ENCODE measurements at places on chromosomes 16 and 17.

DNA sequence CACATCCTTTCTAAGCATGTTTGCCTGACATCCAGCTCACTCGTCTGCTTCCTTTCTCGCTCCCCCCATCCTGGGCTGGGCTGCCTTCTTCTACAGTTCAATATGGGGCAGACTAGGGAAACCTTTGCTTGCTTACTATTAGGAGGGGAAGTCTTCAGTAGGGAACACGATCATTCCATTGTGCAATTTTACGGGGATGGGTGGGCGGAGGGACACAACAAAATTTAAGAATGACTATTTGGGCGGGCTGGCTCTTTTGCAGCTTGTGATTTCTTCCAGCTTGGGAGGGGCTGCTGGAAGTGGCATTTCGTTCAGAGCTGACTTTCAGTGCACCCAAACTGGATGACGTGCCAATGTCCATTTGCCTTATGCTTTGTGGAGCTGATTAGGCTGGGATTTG, 25.4 kb downstream of the PCTP start:
- no peak for DNase-seq

DNA sequence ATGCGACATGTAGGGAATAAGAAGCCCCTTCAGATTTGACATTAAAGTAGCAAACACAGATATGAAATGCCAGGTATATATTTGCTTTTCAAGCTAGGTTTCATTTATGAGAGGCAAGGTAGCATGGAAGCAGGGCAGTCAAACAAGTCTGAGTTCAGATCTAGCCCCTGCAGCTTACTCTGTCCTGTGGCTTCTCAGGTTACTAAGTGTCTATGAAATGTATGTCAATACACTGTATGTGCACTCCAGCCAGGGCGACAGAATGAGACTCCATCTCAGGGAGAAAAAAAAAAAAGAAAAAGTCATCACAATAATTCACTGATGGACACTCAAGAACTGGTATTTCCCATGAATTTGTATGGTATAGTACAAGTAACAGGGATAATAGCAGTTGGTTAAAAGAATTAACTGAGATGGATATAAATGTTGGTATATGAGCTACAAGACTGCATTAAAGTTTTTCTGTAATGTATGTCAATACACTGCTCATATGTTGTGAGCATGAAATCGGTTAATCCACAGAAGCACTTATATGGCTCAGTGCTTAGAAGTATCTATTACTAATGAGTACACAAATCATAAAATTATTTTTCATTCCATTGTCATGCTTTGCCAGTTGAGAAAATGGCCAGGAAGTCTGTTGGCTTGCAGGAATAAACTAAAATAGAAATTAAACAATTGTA, 2.9 kb upstream of the WSB1 start:
- DNase-seq, result no peak

- no peak for DNase-seq
These were observed 3.3 kb upstream of the CA7 start for GRCh38 chr16:66840883-66841282.

- DNase-seq, result no peak
These were observed 7.6 kb downstream of the RHBDF2 start for GRCh38 chr17:76493505-76494167.

- DNase-seq, result peak; percentile 63
These were observed 18.5 kb upstream of the ALDH3A1 start for GRCh38 chr17:19766421-19767270.

DNA sequence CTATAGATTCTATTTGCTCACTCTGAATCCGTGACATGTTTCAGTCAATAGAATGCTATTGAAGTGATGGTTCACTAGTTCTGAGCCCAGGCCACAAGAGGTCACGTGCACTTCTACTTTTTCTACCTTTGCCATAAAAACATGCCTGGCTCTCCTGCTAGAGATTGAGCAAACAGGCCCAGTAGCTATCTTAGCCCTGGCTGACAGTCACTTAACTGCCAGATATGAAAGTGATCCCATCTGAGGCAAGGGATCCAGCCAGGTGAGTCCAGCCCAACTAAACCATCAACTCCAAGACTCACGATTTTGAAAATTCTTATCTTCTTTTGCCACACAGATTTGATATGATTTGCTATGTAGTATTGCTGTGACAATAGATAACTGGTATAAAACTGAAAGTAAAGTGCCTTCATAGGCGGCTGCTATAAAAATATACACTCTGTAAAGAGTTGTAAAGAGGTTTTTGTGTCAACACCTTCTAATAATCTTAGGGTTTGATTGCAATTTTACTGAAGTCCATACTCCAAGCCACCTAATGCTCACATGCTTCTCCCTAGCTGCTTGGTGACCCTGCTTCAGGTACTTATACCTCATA, 937.7 kb upstream of the SOX9 start:
- no peak for DNase-seq

- no peak for DNase-seq
These were observed 630 bp downstream of the ESRP2 start for GRCh38 chr16:68235108-68235886.

DNA sequence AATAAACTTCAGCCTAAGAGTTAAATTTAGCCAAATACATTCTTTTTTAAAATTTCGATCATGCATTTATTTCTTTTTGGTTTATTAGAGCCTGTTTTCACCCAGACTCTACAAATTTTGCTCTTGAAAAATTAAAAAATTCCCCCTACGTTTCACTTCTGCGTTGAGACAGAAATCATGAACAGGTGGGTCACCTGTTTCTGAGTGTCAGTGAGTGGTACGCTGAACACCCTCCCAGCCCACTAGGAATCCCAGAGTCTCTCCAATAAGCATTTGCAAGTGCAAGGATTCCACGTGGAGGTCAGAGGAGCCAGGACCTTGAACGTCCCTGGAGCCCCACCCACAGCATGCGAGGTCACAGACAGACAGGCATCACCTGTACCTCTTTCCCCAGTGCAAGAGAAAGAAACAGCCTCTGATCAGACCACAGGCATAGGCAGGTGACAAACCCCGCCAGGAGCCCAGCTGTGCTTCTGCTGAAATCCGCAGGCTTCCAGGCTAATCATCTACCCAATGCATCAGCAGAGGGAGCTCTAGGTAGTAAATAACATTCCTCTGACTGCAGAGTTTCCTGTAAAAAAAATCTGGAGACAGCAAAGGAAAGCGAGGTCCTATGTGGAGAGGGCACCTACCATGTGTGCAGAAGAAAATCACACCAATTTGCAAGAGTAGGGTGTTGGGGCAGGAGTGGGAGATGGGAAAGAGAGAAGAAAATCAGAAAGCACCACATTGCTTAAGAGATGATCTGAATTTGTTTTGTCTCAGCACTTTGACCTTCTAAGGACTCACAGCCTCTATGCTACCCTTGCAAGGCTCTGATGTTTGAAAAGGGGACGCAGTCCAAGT, 5.9 kb upstream of the XYLT1 start:
- DNase-seq, result peak; percentile 63

- DNase-seq, result peak; percentile 0
These were observed 483.1 kb upstream of the ERCC4 start for GRCh38 chr16:13436641-13437412.

DNA sequence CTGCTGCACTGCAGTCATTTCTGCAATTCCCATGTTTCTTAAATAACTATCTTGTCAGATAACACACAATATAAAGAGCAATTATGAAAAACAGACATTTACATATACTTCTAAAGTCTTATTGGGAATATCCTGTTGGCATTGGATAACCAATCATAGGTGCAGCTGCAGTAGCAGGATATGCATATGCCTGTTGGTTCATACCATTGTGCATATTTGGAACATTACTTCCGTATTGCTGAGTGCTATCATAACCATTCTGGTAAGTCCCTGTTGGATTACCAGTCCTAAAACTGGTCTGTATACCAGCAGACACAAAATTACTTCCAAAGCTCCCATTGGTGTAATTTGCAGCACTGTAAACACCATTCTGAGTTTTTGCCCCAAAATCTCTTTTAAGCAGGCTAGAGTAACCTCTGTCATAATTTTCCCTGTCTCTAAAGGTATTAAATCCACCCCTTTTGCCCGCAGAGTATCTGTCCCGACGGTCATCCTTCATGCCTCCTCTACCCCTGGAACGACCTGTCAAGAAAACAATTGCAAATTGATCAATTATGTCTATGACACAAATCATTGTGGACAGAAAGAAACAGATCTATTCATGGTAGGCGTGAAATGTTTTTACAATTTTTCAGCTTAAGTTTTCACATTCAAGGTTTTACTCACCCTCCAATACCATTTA, 3.1 kb upstream of the POLG2 start:
- DNase-seq, result peak; percentile 44

- no peak for DNase-seq
These were observed 252.9 kb upstream of the RPL38 start for GRCh38 chr17:73950593-73950914.

DNA sequence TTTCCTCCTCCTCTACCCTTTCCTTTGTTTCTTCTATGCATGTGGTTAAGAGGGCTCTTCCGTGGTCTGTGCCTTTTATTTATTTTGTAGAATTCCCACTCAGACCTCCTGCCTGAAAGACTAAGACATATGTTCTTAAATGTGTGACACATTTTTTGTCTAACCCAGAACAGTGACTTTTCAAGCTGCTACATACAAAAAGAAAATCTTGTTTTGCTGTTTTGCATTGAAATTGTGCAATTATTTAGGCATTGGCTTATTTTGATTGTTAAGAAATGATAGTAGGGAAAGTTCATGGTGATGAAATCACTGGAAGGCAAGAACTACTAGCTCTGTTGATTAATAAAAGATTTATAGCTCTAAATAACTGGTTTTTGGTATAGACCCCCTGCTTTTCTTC, 76.8 kb downstream of the TUBD1 start:
- no peak for DNase-seq

DNA sequence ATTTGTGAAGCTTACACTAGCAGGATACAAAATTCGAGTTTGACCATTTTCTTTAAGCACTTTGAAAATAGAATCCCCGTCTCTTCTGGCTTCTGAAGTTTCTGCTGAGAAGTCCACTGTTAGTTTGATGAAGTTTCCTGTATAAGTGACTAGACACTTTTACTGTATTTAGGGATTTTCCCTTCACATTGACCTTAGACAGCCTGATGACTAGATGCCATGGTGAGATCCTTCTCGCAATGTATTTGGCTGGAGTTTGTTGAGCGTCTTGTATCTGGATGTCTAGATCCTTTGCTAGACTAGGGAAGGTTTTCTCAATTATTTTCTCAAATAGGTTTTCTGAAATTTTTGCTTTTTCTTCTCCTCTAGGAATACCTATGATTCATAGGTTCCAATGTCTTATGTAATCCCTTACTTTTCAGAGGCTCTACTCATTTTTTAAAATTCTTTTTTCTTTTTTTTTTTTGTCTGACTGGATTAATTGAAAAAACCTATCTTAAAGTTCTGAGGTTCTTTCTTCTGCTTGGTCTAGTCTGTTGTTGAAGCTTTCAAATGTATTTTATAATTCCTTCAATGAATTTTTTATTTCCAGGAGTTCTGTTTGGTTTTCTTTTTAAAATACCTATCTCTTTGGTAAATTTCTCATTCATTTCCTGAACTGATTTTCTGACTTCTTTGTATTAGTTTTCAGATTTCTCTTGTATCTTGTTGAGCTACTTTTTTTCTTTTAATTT, 63.7 kb upstream of the ABCC11 start:
- no peak for DNase-seq

All from EL (cell line).